MG63 (cell line): ENCODE measurements at places on chromosomes 7 and 10. TPM values are rescaled to one million over a fixed set of nuclear protein-coding genes. Genes with fewer than 3 reads are reported as not detected.
A peak's percentile ranks its signal among the peaks of the same experiment; 100 is the strongest.

DNA sequence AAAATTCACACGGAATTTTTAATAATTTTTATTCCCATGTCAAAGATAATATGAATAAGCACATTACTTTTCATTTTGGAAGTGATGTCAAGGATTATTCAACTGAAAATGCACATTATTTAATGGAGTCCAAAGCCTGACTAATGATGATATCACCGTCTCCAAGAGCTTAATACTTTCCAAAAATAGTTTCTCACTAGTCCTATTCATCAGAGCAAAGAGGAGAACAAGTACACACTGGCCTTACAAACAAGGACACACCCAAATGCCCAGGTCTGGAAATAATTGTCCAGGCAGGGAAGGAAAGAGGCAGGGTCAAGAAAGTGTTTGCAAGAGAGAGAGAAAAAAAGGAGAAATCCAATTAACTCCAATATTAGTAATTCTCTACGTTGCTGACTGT, 216.8 kb upstream of the CCDC6 start:
- peak; percentile 42 for DNase-seq

DNA sequence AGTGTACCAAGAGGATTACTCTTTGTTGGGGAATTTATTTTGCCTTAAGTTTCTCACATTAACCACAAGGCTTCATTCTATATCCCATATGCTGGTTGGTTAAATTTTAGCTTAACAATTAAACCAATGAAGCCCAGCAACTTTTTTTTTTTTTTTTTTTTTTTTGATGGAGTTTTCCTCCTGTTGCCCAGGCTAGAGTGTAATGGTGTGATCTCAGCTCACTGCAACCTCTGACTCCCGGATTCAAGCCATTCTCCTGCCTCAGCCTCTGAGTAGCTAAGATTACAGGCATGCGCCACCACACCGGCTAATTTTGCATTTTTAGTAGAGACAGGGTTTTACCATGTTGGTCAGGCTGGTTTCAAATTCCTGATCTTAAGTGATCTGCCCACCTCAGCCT, 75.0 kb upstream of the MKX start:
- no peak for DNase-seq

DNA sequence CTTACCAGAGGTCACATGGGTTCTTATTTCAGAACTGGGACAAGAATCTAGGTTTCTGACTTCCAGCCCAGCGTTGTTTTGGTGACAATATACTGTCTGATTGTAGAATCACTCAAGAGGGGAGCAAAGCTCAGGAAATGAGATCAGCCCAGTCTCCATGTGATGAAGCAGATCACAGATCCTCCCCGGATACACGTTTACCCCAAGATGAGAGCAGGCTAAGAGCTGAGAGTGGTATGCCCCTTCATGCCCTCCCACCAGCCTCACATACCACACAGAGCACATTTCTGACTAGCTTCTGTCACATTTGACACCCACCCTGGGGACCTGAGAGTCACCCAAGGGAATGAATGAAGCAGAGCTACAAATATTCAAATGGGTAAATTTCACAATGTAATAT, 27.1 kb upstream of the PRKCQ start:
- no peak for DNase-seq

GRCh38 chr7:116577320-116577871, 52.6 kb downstream of the CAV1 start:
- no peak for DNase-seq

- no peak for DNase-seq
These were observed 195.0 kb downstream of the HGF start for GRCh38 chr7:81574723-81575326.

GRCh38 chr7:111159426-111159825, 68.5 kb downstream of the LRRN3 start:
- DNase-seq = no peak

DNA sequence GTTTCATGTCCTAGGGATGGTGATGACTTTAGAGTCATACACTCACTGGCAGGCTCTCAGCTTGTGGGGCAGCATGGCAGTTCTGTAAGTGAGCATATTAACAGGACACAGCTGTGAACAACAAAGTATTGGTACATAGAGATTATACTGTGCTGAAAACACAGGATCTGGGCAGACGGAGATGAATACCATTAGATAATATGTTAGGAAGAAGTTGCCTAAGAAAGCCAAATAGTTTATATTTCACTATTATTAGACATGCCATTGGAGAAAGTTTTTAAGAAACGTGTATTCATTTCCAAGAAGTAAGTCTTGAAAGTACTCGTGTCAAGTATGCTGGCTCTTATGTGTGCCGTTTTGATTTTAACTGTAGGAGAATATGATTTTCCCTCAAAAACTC, 274.5 kb downstream of the INHBA start:
- DNase-seq = no peak

- DNase-seq = no peak
These were observed 195.5 kb upstream of the LYZL2 start for GRCh38 chr10:30825022-30825421.

DNA sequence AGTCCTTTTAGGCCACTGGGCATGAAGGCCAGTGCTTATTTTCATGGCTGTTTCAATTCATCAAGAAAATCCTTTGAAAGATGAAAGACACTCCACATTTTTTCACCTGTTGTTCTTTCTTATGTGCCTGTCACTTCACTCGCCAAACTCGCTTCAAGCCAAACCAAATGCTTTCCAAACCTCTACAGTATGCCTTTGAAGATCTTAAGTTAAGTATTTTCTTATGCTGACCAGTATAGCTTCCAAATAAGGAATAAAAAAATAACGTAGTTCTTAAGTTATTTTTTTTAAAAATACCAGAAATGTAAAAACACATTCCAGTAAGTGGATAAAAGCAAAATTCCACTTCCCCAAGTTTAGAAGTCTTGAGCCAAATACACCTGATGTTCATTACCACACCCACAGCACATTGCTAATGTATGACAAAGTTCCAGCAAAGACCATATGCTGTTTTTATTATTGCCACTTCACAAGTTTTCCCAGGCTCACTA, 186.1 kb downstream of the MTERF1 start:
- no peak for DNase-seq

DNA sequence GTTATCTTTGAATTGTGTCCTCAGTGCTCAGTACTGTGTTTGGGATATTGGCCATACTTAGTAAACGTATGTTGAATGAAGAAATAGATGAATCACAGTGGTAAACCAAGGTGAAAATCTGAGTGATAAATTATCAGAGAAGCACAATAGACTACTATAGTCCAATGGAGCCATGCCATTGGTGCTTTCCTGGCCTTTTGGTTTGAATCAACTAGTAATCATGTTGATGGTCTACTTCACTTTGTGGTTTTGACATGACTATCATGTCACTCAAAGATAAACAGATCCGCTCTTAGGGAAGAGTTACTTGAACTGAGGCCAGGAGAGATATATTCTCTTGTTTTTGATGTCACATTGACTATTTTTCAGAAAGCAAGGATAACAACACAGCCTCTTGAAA, 86.1 kb upstream of the IGFBP3 start:
- no peak for DNase-seq

DNA sequence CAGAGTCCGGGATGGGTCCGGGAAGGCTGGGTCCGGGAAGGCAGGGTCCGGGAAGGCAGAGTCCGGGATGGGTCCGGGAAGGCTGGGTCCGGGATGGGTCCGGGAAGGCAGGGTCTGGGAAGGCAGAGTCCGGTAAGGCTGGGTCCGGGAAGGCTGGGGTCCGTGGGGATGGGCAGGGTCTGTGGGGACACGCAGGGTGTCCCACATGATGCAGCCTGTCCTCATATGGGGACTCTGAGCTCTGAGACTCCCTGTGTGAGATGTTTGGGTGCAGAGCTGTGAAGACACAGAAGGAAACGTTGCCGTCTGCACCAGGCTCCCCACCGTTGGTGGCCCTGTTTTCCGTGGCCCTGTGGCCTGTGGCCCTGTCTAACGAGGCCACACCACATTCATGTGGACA, 45.7 kb upstream of the ADGRA1 start:
- DNase-seq = no peak

- DNase-seq = no peak
These were observed 724.5 kb downstream of the LRMDA start for GRCh38 chr10:76155961-76156360.

DNA sequence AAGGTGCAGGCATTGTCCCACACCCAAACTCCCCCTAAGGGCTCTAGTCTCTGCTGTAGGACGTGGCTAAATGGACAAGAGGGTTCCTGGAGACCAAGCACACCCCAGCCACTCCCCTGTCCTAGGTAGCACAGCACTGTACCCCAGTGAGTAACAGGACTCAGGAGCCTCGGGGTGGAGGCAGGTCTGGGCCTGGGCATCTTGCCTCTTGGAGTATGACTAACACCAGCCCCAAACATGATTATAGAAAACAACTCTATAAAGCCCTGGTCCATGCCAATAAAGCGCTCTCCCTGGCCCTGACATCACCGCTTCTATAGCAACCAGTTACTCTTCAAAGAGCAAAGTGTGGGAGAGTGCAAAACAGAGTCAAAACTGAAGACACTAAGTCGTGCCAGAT, 195.0 kb downstream of the CALN1 start:
- peak; percentile 47 for DNase-seq

GRCh38 chr7:27295236-27295635, 52.6 kb downstream of the EVX1 start:
- no peak for DNase-seq

GRCh38 chr7:41711283-41712064, 8.6 kb upstream of the INHBA start:
- DNase-seq = no peak

- DNase-seq = no peak
These were observed 636.2 kb upstream of the LRRN3 start for GRCh38 chr7:110454713-110455112.

DNA sequence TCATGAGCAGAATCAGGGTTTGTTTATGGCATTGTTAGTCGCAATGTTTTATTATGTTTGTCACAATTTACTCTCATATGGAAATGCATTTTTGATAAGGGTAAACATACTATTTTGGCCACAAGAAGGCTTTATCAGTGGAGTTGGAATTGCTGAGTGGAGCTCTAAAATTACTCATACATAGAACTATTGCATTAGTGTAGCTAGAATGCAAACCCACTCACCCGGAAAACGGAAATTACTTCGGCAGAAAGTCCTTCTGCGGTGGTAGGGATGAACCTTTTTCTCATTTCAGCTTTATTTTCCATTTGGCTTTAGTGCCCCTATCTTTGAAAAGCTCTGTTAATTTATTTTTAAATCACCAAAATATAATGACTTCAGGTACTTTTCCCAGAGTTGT, 42.8 kb upstream of the NPY start:
- no peak for DNase-seq

DNA sequence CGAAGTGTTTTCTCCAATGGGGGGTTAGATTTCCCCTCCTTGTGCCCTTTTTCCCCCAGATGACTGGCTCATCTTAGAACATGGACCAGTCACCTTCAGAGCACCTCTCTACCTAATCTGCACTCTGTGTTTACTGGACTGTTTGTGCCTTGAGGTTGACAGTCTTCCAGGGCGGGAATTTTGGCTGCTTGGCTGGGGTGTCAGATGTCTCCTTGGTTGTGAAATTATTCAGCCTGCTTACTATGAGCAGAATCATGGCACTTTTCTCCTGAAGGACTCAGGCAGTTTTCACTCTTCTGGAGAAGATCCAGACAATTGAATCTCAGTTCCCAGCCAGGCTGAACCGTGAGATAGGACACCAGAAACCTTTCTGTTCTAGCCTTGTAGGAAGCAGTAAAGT, 60.3 kb upstream of the NFKB2 start:
- DNase-seq = no peak

DNA sequence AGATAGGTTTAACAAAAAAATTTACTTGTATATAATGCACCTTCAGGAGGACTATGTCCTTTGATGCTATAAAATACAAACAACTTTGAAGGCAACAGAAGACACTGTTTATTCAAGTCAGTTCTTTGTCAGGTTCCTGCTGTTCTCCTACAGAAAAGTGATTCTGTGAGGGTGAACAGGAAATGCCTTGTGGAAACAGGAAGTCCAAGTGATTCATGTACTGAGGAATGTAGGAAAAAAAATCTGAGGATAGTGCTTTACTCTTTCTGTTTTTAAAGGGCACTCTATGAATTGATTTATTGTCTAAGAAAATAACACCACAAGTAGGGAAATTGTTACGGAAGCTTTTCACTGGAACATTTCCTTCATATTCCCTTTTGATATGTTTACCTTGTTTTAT, 171.9 kb downstream of the HDAC9 start:
- DNase-seq = no peak

Gene EGFR
- 20.3 and 21.0 TPM in 2 replicates for total RNA-seq

Gene GCK
- total RNA-seq = not detected in 2 replicates

Gene FZD8
- 0.74 and 3.0 TPM in 2 replicates for total RNA-seq

Gene ANKRD1
- 0.59 TPM in 1 of 2 replicates, not detected in the other for total RNA-seq

Gene ANXA11
- total RNA-seq = 106 and 198 TPM in 2 replicates

Gene OR2A5
- not detected in 2 replicates for total RNA-seq

Gene BTBD16
- not detected in 2 replicates for total RNA-seq

Gene GARS1
- 246 and 351 TPM in 2 replicates for total RNA-seq

Gene EPHA1
- total RNA-seq = not detected in 2 replicates

Gene RET
- not detected in 2 replicates for total RNA-seq

Gene CHPF2
- total RNA-seq = 15.4 and 26.5 TPM in 2 replicates

Gene TSPAN12
- 3.1 TPM in 1 of 2 replicates, not detected in the other for total RNA-seq
